ENCODE measurements at places on chromosomes 2 and 18.

DNA sequence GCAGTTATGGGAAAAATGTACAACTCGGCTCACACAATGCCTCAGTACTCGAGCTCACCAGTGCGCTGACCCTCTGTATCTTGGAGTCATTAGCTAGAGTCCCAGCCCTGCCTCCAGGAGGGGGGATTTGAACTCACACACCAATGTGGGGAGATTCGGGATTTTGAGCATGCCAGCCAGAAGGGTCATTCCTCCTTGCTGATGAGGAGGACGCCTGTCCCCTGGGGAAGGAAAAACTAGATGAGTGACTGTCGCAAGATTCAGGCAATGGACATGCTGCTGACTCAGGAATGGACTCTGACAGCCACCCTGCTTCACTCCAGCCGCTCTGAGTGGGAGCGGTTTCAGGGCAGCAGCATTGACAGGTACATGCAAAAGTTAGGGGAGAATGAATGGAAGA lies 20.6 kb downstream of the FIGN start:
- H3K27ac ChIP-seq, result no peak overlapping the region
- no peaks in the 10 kb centered on the region for H3K27me3 ChIP-seq
- H3K4me1 ChIP-seq, result no peaks in the 10 kb centered on the region
- no peak for DNase-seq

- no peak overlapping the region for H3K27ac ChIP-seq
- H3K4me1 ChIP-seq, result no peaks in the 10 kb centered on the region
- H3K27me3 ChIP-seq, result no peaks in the 10 kb centered on the region
- no peak for DNase-seq
Observed at GRCh38 chr2:210818473-210818872, 262.1 kb downstream of the CPS1 start.

GRCh38 chr2:10372203-10372861 lies 69.6 kb downstream of the HPCAL1 start:
- H3K4me1 ChIP-seq, result no peaks in the 10 kb centered on the region
- no peak for DNase-seq
- no peaks in the 10 kb centered on the region for H3K36me3 ChIP-seq
- H3K27ac ChIP-seq, result no peak overlapping the region
- no peaks in the 10 kb centered on the region for H3K27me3 ChIP-seq

GRCh38 chr2:225274751-225275150 lies 124.8 kb upstream of the NYAP2 start:
- H3K4me1 ChIP-seq, result no peaks in the 10 kb centered on the region
- DNase-seq, result no peak
- H3K27ac ChIP-seq, result no peak overlapping the region
- H3K36me3 ChIP-seq, result no peaks in the 10 kb centered on the region
- 0 out of 2 replicates have a peak, but pooled peaks cover 7% of the 10 kb centered on the region for H3K27me3 ChIP-seq

- no peak overlapping the region for H3K4me3 ChIP-seq
- DNase-seq, result no peak
- H3K27me3 ChIP-seq, result no peaks in the 10 kb centered on the region
Observed at GRCh38 chr2:204881655-204882054, 336.4 kb downstream of the PARD3B start.

- H3K27ac ChIP-seq, result no peak overlapping the region
- no peak for DNase-seq
- H3K4me1 ChIP-seq, result peaks cover 8% of the 10 kb centered on the region
- H3K4me3 ChIP-seq, result no peak overlapping the region
- no peaks in the 10 kb centered on the region for H3K27me3 ChIP-seq
- no peaks in the 10 kb centered on the region for H3K36me3 ChIP-seq
Observed at GRCh38 chr2:227383686-227384085, 4.1 kb downstream of the SCYGR1 start.

- no peak overlapping the region for H3K4me3 ChIP-seq
- no peak overlapping the region for H3K27ac ChIP-seq
- no peak for DNase-seq
- no peaks in the 10 kb centered on the region for H3K27me3 ChIP-seq
Observed at GRCh38 chr2:128169933-128170709, 79.1 kb downstream of the UGGT1 start.

- no peaks in the 10 kb centered on the region for H3K27me3 ChIP-seq
- no peak overlapping the region for H3K27ac ChIP-seq
- H3K4me3 ChIP-seq, result no peak overlapping the region
- no peak for DNase-seq
- no peaks in the 10 kb centered on the region for H3K36me3 ChIP-seq
- H3K4me1 ChIP-seq, result no peaks in the 10 kb centered on the region
Observed at GRCh38 chr2:150750720-150751119, 263.3 kb upstream of the RND3 start.

- H3K36me3 ChIP-seq, result peaks cover 71% of the 10 kb centered on the region
- peaks cover 83% of the 10 kb centered on the region for H3K4me1 ChIP-seq
- no peaks in the 10 kb centered on the region for H3K27me3 ChIP-seq
Observed at GRCh38 chr18:48837676-48838075, 113.1 kb downstream of the SMAD7 start.

DNA sequence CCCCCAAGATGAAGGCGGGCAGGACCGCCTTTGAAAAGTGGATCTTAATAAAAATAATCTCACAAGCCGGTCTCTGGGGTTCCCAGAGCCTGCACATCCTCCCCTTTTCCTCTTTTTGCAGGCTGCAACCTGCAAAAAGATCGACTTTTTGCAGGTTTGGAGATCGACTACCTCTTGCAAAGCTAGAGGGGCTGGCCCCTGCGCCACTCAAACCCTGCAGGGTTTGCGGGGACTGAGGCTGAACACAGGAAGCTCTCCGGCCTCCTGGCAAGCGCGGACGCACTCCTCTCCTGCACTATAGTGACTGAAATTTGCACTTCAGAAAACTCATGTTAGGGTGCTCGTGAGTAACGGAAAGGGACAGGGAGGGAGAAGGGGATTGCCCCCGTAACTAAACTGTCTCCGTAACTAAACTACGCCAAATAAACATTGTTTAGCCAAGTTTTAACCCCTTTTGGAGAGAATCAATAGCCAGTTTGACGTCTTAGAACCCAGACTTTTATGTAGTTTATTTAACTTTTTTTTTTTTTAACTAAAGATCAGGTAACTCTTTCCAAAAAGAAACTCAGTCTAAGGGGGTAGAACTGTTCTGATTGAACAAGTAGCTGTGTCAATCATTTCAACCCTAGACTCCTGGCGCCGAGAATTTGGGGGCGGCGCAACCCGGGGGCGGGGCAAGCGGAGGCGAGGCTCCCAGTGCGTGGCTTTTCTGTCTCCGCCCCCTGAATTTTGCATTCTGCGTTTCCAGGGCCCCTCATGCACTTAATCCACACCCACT lies 2.5 kb downstream of the IGFBP5 start:
- H3K27ac ChIP-seq, result no peak overlapping the region
- peak; percentile 58 for DNase-seq
- peak overlapping the region; percentile 24 for H3K4me3 ChIP-seq
- H3K4me1 ChIP-seq, result peaks cover 22% of the 10 kb centered on the region
- H3K27me3 ChIP-seq, result peaks cover 37% of the 10 kb centered on the region

- H3K27me3 ChIP-seq, result no peaks in the 10 kb centered on the region
- no peak overlapping the region for H3K27ac ChIP-seq
- no peaks in the 10 kb centered on the region for H3K4me1 ChIP-seq
- no peak overlapping the region for H3K4me3 ChIP-seq
- DNase-seq, result no peak
Observed at GRCh38 chr18:8450013-8450412, 159.2 kb upstream of the RAB12 start.

GRCh38 chr2:12741380-12741779 lies 24.6 kb downstream of the TRIB2 start:
- no peaks in the 10 kb centered on the region for H3K4me1 ChIP-seq
- no peak for DNase-seq
- no peak overlapping the region for H3K27ac ChIP-seq
- no peaks in the 10 kb centered on the region for H3K27me3 ChIP-seq

DNA sequence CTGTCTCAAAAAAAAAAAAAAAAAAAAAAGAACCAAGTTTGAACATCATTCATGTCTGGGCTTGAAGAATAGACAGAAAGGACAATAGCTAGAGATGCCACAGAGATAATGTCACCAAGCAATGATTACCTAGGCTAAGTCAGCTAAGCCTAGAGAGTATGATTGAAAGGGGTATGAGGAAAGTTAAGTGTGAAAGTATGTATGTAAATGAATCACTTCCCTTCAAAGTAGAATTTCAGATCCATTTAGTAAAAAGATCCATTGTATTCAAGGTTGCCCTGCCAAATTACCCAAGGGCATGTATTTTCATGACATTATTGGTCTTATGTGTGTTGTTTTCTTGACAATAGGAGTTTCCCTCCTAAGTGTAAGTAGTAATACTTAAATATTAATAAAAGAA lies 34.1 kb upstream of the SLC39A10 start:
- no peak for DNase-seq
- H3K27me3 ChIP-seq, result no peaks in the 10 kb centered on the region
- no peak overlapping the region for H3K4me3 ChIP-seq
- no peak overlapping the region for H3K27ac ChIP-seq
- H3K36me3 ChIP-seq, result no peaks in the 10 kb centered on the region
- peaks cover 14% of the 10 kb centered on the region for H3K4me1 ChIP-seq

GRCh38 chr2:43851011-43851980 lies 12.5 kb downstream of the ABCG8 start:
- H3K27me3 ChIP-seq, result peaks cover 11% of the 10 kb centered on the region
- H3K4me3 ChIP-seq, result no peak overlapping the region
- no peak overlapping the region for H3K27ac ChIP-seq
- H3K36me3 ChIP-seq, result no peaks in the 10 kb centered on the region

DNA sequence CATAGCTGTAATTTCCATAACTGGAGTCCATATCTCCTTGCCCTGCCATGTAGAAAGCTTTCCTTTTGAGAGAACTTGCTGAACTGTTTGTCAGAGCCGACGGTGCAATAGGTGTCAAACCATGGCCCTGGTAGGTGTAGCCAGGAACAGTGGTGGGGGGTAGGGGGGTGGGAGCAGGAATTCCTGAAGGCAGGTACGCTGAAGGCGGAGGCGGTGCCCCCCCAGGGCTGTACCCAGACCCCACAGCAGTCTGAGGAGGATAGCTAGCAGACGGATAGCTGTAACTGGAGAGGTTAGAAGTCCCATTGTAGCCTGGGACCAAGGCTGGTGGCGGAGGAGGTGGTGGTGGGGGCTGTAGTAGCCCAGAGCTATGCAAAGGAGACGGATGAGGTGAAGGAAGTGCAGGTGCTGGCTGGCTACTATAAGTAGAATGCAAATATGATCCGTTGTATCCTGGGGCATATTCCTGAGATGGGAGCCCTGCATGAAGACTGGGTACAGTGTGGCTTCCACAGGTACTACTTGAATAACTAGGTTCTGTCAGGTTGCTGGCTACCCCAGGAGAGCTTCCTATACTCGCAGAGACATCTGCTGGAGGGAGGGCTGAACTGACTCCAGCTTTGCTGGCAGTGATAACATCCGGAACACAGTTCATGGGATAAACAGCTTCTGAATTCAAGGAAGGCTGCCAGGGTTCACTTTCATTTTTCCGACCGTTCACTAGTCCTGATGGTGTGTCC lies 124.8 kb downstream of the FIGN start:
- no peak overlapping the region for H3K27ac ChIP-seq
- peaks cover 13% of the 10 kb centered on the region for H3K36me3 ChIP-seq
- no peak for DNase-seq
- H3K27me3 ChIP-seq, result no peaks in the 10 kb centered on the region
- peaks cover 6% of the 10 kb centered on the region for H3K4me1 ChIP-seq

DNA sequence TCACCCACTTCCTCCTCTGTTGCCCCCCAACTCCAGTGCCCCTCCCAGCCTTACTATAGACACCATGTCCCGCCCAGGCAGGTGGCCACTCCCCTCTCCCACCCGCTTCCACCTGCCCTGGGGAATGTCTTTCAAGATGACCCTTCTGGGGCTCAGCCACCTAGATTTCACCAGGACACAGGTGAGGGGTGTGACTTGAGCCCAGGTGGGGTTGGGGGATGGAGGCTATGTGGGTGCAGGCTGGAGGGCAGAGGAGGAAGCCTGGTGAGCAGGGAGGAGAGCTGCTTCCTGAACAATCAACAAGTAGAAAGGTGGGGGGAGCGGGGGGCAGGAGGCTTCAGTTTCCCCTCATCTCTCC lies 8.7 kb downstream of the ADRA2B start:
- no peak overlapping the region for H3K27ac ChIP-seq
- H3K36me3 ChIP-seq, result no peaks in the 10 kb centered on the region
- no peak overlapping the region for H3K4me3 ChIP-seq
- H3K27me3 ChIP-seq, result no peaks in the 10 kb centered on the region

DNA sequence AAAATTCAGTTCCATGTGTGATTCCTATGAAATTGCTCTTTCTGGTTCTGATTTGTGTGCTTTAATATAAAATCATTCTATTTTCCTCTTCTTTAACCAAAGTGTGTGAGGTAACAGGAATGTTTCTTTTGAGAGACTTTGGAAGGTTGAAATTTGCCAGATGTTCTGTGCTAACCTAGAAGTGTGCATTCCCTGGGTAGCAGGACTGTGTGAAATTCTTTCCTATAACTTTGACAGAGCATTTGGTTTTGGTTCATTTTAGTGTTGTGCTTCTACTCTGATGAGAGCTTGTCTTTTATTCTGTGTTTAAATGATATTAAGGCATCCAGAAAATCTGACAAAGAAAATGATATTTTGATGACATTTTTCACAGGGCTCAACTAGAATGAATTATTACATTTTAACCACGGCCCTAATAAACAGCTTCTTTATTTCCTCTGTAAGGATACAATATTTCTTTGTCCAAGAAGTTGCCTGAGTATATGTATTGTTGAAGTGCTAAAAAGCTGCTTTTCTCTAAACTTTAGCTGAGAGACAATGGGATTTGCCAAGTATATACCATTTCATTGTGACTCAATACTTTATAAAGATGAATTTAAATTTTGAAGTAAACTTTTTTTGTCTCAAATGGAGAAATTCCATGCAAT lies 34.7 kb upstream of the DLX1 start:
- no peaks in the 10 kb centered on the region for H3K36me3 ChIP-seq
- DNase-seq, result no peak
- no peaks in the 10 kb centered on the region for H3K4me1 ChIP-seq
- no peak overlapping the region for H3K4me3 ChIP-seq
- H3K27me3 ChIP-seq, result no peaks in the 10 kb centered on the region
- H3K27ac ChIP-seq, result no peak overlapping the region

DNA sequence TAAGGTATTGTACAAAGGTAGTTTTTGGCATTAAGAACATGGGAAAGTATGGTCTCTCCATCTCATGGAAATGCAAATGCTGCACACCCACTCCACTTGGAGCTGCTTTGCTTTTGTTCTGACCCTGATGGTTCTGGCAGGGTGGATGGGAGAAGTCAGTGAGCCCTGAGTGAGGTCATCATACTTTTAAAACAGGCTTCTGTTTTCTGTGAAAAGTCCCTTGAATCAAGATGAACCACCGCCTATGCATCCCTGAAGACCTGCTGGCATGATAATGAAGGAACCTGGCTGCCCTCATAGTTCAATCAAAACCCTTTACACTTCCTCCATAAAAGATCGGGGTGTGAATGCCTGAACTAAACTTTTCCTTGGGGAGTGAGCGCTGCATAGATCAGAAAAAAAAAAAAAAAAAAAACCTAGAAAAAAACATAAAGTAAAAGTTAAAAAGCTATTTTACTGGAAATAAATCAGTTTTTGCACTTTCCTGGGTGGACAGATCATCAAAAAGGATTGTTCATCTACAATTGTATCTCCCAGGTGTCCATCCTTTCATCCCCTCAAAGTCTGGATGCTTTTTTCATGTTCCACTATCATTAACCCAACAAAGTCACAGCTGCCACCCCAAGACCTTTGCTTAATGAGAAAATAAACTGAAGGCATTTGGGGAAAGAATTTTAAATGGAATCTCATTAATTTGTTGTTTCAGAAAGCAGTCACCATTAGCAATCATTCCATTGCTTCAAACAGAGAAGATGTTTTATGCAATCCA lies 728.1 kb upstream of the DDX18 start:
- H3K27me3 ChIP-seq, result no peaks in the 10 kb centered on the region
- no peak overlapping the region for H3K4me3 ChIP-seq
- no peaks in the 10 kb centered on the region for H3K4me1 ChIP-seq
- H3K27ac ChIP-seq, result no peak overlapping the region
- H3K36me3 ChIP-seq, result no peaks in the 10 kb centered on the region
